Hematopoietic multipotent progenitor cell (in vitro differentiated cells): ENCODE measurements at places on chromosomes 7 and 10.

DNA sequence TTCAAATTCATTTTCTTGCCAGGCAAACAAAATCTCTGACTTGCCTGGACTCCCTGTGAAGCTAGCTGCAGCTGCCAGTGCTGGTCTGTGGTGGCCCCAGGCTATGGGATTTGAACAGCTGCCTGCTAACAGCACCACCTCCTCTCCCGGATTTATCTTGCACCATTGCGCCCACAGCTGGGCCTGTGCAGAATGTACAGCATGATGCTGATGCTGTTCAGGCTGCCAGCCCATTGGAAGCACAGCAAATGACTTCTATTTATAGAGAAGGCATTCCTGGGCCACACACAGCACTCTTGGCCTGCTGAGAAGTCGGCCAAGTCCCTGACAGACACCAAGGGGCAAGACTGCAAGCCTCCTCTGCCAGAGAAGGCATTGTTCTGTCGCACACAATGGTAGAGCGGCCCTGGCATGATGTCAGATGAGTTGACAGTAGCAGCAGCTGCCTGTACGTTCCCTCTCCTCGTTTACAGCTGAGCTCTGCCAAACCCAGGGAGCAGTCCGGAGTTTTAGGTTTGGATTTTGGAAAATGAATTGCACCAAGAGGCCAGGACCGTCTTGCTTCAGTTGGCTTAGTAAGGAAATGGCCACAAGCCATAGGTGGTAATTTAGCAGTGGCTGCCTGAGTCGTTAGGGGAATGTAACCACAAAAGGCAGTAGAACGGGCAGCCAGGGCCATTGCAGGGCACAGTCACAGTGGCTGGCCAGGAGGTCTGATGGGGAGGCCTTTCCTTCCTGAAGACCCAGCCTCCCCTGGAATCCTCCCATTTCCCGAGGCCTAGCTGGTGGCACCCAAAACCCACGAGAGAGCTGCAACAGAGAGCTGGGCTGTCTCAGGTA, 38.5 kb downstream of the MTURN start:
- no peak for DNase-seq

DNA sequence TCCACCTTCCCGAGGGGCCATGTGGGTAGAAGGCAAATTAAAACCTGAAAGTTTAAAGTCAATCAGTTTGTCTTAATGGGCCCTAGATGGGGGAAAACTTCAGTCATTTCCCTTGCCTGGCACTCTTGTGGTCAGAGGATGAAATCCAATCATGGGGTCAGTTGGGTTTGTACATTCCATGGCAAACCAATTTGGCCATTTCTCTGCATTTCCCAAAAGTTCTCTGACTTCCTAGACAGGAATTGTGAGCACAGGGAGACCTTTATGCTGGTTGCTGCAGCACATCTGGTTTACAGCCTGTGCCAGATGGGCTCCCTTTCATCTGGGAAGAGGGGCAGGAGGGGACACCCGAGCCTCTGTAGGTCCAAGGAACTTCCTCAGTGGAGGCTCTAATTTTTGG, 113.0 kb downstream of the CYP26A1 start:
- DNase-seq, result no peak

DNA sequence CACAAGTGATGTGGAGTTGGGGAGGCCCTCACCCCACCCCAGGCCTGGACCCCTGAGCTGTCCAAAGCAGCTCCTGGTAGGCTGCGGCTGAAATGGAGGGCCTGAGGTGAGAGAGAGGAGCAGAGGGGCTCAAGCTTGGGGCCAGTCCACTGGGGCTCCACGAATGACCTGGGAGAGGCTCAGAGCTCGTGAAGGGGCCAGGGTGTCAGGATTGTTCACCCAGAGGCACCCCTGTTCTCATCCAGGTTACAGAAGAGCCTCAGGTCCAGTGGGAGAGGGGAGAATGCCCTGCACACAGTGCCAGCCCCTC, 102.2 kb upstream of the RET start:
- DNase-seq, result no peak

DNA sequence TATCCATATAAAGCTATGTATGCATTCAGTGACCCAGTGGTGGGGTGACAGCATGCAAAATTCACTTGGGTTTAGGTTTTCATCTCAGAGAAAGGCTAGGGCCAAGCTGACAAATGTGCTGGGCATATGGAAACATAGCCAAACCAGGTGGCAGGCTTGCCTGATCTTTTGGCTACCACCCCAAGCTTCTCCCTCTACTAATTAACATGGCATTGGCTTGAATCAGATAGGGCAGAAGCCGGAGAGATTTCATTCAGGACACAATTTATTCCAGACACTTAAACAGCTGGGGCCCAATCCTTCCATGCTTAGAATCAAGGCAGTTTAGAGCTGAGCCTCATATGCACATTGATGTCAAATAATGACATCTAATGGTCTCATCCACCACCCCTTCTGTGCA, 95.5 kb upstream of the AGK start:
- DNase-seq, result no peak

DNA sequence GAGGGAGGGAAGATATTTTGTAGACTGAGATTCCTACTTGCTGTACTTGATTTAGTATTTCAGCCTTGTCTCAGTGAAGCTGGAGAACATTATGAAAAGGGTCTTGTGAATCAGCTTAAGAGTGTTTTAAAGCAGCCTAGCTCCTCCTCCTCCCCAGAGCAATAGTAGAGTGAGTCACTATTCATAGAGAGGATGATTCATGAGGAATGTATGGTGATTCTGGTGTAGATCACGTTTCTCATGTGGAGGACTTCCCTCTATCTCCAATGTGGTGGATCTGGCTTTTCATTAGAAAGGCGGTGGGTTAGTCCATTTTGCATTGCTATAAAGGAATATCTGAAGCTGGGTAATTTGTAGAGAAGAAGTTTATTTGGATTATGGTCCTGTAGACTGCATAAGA, 340.1 kb upstream of the CHRM2 start:
- no peak for DNase-seq

- DNase-seq, result no peak
These were observed 90.3 kb downstream of the JMJD1C start for GRCh38 chr10:63375458-63375857.

DNA sequence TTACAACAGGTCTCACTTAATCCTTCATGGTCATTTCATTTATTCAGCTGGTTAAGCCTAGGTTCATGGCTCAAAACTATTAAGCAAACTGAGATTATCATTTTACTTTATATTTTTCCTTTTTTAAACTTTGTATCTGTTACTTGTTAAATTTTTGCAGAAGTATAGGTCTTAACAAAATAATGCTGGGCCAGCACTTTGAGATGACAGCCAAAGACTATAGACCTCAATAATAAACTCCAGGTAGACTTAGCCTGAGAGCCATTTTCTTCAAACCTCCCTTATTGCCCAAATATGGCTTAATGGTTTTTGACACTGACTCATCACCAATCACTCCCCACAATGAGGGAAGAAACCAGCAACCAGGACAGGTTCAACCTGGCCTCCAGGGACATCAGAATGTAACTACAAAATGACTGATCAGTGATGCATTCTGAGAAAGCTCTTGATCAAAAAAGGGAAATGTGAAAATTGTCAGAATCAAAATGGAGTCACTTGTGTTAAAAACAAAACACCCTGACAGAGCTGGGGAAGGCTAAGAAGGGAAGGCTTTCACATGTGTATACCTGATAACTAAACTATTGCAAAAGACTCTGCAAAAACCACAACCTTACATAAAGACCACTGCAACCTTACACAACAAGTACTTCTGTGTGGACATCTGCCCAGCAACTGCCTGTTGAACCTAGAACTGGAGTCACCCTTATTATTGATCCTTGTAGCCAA, 2.1 kb upstream of the CCDC126 start:
- DNase-seq, result no peak

DNA sequence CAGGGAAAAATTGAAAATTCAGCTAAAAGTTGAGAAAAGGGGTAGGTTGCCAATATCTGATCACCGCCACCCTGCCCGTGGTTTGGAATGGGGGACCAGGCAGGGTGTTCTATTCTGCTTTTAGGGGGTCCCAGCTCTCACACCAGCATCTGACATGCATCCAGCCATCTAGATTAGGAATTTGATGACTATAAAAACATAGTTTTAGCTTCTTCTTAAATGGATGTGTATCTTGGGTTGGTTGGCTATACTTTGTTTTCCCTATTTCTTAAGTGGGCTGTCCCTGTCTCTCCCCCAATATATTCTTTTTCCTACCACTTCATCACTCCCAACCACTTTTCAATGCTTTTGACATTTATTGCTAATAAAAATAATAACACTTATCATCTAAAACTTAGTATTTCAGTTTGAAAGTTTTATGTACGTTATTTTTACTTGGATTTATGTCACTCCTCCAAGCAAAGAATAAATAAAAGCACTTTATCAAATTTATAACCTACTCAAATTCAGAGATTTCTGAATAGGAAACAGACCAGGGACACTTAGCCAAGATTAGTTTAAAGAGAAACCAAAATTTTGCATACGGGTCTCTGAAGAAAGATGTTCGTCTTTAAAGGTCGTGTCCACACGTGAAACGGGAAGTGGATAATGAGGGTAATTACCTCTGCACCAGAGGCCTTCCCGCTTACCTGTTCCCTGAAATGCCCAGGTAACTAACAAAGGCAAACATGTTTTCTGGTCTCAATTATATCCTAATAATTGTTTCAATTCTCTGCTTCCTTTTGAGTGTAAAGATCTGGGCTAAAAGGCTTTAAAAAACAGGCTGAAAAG, 233.2 kb upstream of the AUTS2 start:
- no peak for DNase-seq

- DNase-seq, result no peak
These were observed 68.9 kb upstream of the ADO start for GRCh38 chr10:62735464-62736167.

- DNase-seq, result peak; percentile 57
These were observed 110.6 kb downstream of the ZMIZ1 start for GRCh38 chr10:79179164-79179956.

- DNase-seq, result no peak
These were observed 150.7 kb downstream of the CFTR start for GRCh38 chr7:117630501-117630900.

GRCh38 chr7:30698481-30698880, 16.2 kb upstream of the CRHR2 start:
- DNase-seq, result no peak

GRCh38 chr7:105319578-105319977, 69.1 kb downstream of the SRPK2 start:
- no peak for DNase-seq

DNA sequence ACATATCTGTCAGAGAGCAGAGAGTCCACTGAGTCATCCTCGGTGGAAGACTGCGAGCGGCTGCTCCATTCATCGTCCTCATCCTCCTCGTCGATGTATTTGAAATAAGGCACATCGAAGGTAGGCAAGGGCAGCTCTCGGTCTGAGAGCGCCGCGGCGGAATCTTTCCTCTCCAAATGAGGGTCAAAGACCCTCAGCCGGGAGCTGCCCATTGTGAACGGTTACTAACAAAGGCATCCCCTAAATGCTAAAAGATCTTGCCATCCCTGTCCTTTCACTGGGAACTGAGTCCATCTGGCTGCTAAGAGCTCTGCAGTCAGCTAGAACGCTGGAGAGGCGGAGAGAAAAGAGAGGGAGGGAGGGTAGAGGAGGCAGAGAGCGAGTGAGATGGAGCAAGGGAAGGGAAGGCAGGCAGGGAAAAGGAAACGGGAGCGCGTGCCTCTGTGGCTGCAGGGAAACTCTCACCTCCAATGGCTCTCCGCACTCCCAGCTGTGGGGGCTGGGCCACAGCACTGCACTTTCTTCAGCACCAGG, 163.4 kb downstream of the RAPGEF5 start:
- no peak for DNase-seq

DNA sequence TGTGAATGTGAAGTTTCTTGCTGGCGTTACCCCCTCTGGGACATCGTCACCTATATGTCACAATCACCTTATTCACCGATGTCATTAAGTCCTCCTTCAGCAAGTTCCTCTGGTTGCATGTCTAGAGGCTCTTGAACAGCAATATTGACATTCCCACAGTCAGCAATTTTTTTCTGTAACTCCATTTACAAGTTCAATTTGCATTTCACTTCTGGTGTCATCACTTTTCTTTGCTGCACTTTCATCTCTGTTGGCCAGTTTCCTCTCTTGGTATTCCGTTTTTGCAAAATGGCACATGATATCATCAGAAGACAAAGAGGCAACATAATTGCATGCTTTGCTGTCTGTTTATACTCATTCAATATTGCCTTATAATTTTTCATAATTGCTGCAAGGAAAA, 69.8 kb downstream of the SRI start:
- no peak for DNase-seq

- DNase-seq, result no peak
These were observed 49.3 kb upstream of the INPP5A start for GRCh38 chr10:132488231-132488821.

DNA sequence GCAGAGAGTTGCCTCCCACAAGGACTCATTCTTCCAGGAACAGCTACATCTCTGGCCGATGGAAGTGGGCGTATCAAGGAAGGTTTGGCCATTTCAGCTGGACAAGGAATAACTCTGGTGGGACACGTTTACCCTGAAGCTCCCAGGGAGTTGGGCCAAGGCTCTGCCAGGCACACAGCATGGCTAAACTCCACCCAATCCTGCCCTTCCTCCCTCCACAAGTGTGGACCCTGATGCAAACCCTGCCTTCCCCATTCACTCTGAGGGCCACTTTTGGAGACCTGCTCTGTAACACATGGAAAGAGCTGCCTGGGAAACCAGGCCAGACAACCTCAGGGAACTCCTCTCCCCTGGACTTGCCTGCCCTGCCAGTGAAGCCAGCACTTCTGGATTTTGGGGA, 407.8 kb upstream of the FOXK1 start:
- DNase-seq, result no peak

GRCh38 chr7:28105234-28105633, 75.4 kb downstream of the JAZF1 start:
- DNase-seq, result no peak

DNA sequence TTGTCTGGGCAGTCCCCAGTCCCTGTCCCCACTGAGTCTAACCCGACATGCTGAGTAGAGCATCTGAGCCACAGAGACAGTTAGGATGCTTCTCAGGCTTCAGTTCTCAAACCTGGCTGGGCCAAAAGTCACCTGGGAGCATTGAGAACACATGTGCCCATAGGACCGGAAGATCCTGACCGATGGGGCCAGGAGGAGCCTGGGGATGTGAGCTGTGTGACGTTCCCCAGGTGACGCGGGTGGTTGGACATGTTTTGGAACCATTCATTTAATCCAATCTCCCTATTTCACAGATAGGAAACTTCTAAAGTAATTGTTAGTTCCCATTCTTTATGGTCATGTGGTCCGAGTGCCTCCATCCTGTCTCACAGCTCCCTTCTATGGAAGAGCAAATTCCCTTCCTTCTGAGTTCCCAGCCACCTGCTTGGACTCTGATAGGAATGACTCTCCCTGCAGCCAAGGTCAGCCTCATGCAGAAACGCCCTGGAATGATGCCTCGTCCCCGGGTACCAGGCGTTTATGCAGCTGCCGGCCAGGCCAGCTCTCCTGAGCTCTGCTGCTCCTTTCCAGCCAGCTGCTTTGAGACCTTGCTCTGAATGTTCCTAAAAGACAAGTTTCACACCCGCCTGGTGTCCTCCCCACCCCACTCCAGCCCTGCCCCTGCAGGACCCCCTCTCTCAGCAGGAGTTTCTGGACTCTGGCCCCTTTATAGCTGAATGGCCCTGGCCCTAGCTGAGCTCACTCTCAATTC, 166.5 kb upstream of the RHEB start:
- no peak for DNase-seq

DNA sequence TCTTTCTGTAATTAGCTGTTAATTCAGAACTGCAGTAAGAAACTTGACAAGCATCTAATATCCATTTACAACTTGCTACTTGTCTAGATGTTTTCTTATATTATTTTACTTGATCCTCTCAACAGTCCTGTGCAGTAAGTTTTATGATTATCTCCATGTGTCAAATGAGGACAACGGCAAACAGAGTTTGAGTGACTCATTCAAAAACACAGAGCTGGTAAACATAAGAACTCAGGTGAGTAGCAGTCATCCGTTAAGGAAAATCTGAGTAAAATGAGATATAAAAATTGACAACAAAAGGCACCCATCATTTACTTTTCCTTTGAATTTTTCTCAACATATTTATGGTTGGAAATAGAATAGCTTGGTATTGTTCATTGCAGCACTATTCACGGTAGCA, 19.0 kb upstream of the TARP start:
- DNase-seq, result no peak
